Stimulated activated memory B cell treated with anti-CD40 and anti-IgM and Interleukin-4, amounts not matched to agents 10 μg/mL and 1 μg/mL and 100 μg/mL, for 72 hours (primary cell): ENCODE measurements at places on chromosomes 6 and 20.

DNA sequence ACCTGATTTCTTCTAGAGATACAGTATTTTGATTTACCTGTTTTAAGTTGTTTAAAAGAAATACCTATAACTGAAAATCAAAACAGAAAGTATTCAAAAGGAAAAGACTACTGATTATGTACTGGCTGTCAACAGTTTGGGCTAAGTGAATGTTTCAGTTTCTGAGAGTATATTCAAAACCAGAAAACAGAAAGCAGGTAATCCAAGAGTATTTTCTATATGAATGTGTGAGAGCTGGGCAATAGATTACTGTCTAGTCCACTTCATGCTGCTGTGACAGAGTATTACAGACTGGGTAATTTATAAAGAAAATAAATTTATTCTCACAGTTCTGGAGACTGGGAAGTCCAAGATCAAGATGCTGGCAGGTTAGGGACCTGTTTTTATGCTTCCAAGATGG, 261.0 kb downstream of the ARHGAP18 start:
- peak; percentile 68 for ATAC-seq

- ATAC-seq: no peak
These were observed 52.4 kb upstream of the ERVFRD-1 start for GRCh38 chr6:11163932-11164331.

GRCh38 chr20:50333812-50334211, 143.2 kb downstream of the CEBPB start:
- ATAC-seq: no peak

DNA sequence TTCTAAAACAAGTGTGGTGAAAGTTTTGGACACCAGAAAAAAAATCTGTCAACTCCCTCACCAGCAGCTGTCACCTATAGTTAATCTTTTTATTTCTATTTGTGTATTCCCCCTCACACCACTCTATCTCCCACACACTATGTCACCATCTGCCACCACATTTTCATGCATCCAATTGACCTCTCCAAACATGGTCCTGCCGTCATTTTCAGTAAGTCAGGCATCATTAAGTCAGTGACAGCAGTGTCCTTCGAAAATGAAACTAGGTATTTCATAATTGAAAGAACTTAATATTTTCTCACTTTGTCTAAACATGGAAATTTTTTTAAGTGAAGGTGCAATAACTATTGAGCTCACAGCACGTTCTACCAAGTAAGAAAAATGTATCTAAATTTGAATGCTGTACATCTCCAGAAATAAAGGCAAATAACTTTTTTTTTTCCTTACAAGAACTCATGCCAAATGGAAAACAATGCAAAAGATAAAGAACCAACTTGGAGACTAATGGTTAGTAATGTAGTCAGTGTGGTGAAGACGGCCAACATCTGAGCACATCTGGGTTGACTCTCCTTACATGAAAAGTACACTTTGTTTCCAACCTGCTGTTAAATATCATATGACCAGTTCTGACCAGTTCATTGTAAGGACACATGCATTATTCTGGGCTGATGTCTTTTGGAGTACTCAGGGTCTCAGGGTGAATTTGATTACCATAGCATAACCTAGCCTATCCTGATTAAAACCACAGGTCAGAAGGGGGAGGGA, 623.3 kb upstream of the MANEA start:
- no peak for ATAC-seq

GRCh38 chr6:168024951-168025510, 27.6 kb downstream of the KIF25 start:
- no peak for ATAC-seq

DNA sequence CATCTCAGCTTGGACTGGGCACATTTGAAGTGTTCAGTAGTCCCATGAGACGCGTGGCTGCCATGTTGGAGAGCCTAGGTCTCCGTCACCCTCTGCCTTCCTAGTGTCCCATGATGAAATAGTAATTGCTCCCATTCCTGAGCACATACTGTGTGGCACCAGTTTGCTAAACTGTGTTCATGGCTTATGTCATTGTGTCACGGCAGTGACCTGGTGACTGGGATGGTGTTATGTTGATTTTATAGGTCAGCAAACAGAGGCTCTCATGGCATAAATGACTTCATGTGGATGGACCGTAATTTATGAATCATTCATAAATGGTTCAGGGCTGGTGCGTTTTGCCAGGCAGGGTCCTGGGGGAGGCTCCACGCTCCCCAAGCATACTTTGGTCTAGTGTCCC, 3.8 kb downstream of the BCAS4 start:
- no peak for ATAC-seq

- no peak for ATAC-seq
These were observed 306.9 kb downstream of the LRFN2 start for GRCh38 chr6:40280231-40280630.

DNA sequence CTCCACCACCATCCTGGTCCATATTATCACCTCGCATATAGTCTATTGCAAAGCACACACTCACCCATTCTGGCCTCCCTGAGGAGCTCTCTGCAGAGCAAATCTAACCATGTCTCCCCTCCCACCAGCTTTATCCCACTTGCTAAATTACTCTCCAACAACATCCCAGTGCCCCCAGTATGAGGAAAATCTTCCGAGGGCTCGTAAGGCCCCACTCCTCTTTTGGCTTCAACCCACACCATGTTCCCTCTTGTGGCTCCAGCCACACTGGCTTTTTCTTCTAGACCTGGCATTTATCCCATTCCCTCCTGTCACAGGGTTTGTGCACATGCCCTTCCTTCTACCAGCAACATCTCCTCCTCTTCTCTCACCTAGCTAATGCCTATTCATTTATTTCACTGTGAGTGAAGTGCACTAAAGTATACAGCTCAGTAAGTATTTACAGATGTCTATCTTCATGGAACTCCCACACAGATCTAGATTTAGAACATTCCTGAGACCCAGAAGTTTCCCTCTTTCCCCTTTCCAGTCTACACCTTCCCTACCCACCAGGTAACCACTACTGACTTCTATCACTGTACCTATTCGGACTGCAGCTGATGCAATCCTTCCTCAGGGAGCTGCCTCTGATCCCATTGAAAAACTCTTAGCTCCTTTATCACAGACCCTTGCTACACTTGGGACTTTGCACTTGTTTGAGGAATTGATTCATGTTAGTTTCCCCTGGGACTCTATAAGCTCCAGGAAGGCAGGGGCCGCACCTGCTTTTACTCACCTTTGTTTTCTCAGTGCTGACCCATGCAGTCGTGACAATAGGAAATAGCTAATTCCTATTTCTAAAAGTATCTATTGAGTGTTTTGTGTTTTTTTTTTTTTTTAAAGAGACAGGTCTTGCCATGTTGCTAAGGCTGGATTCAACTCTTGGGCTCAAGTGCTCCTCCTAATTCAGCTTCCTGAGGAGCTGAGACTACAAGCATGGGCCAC, 15.5 kb downstream of the MRPL14 start:
- no peak for ATAC-seq

GRCh38 chr6:26375270-26375669, 7.6 kb upstream of the BTN2A2 start:
- no peak for ATAC-seq

- ATAC-seq: no peak
These were observed 302.1 kb downstream of the ZNF217 start for GRCh38 chr20:53291548-53291947.

DNA sequence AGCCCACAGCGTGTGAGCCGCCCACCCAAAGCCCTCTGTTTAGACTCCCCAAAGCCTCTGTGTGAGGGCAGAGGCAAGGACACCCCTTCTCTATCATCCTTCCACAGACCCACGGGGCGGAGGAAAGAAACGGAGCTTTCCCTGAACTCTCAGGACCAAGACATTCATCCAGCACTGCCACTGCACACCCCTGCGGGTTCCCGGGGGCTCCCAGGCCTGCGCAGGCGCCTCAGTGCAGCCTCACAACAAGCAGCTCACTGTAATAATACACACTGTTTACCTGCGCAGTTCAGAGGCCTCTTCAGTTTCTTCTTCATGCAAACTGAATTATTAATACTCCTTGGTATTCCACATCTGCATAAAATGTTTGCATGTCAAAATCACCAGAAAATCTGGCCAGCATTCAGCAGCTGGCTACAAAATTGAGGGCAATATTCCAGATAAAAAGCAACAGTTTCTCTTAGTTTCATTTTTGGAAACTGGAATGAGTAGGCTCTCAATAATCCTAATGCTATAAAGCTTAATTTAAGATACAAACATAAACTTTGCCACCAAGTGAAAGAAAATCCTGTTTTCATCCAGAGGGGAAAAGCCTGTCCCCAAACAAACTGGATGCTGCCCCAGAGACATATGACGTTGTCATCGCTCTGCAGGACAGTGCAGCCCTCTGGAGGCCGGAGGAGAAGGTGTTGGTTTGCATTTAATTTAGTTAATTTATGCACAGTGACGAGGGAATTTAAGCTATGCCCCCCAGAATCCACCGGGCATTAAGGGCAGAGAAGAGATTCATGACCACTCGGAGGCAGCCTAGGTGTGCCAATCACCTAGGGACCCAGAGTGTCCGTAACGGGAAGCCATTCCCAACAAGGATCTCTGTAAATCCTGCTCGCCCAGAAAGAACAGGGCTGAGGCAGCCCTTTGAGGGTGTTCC, 45.3 kb downstream of the NINL start:
- peak; percentile 24 for ATAC-seq

- no peak for ATAC-seq
These were observed 18.7 kb upstream of the TRPC4AP start for GRCh38 chr20:35111141-35111888.
